Inflammatory macrophage treated with lipopolysaccharide for 1 hour (primary cell): ENCODE measurements at places on chromosomes 1 and 21.
A peak's percentile ranks its signal among the peaks of the same experiment; 100 is the strongest.

DNA sequence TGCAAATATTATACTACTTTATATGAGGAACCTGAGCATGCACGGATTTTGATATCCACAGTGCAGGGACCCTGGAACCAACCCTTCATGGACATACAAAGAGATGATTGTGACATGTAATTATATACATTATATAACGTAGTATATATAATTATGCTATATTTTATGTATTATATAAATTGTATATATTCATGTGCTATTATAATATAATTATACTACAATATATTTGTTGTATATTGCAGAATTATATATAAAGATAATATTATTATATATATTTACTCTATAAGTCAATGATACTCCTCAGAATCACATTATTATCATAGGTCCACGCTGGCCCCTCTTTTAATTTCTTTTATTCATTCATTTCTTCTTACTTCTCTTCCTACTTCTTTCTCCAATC lies 70.9 kb downstream of the TNFSF18 start:
- DNase-seq = no peak

DNA sequence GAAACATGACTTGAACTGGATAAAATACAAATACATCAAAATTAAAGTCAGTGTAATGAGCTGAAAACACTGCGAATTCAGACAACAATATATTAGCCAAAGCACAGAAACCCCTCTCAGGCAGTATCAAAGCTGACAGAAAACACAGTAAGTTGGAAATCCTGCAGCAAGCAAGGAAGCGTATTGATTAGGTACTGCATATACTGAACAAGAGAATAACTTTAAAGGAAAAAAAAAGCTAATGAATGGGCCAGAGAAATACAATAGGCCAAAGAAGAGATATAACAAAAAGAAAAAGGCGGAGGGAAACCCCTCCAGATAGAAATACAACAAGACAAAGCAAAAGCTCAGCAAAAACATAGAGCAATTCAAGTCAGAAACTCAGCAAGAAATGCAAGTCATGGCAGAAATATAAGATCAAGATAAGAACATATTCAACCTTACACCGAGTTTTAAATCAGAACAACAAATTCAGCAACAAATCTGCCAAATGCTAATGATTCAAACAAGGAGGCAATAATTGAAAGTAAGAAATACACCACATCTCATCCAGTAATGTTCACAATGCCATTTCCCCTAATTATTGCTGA lies 299.0 kb downstream of the USH2A start:
- no peak for DNase-seq

GRCh38 chr21:25903607-25904006 lies 168.8 kb downstream of the GABPA start:
- DNase-seq = peak; percentile 64

GRCh38 chr1:110055493-110056284 lies 14.8 kb downstream of the ALX3 start:
- no peak for DNase-seq

DNA sequence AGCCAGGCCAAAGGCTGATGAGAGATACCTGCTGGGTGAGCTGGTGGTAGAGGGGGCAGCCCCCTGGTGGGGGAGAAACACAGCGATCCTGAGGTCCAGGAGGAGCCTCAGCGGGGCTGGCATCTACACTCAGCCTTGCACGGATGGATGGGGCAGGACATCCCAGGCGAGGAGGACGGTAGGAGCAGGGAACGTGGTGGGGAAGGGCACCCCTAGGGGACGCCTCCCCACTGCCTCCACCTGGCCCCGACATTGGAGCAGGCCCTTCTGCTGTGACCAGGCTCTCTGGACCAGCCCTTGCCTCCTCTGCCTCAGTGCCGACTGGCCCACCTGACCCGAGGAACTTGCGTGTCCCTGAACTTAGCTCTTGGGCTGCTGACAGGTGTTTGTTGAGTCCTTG lies 6.4 kb upstream of the MMEL1 start:
- no peak for DNase-seq

DNA sequence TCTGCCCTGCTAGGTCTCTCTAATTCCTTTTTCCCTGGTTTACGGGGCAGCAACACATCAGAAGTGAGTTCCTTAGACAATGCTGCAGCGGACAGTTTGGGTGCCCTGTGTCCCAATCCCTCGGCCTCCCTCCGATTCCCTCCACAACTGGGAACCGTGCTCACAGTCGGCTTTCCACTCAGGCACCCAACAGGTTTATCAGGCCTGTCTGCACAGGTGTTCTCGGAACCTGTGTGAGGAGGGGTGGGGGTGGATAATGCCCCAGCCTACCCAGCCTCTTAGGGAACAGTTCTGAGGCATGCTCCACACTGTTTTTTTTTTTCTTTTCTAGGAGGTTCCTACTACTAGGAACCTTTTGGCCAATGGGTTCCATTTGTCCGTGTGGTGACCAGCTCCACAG lies 131.2 kb downstream of the DISC1 start:
- DNase-seq = no peak

DNA sequence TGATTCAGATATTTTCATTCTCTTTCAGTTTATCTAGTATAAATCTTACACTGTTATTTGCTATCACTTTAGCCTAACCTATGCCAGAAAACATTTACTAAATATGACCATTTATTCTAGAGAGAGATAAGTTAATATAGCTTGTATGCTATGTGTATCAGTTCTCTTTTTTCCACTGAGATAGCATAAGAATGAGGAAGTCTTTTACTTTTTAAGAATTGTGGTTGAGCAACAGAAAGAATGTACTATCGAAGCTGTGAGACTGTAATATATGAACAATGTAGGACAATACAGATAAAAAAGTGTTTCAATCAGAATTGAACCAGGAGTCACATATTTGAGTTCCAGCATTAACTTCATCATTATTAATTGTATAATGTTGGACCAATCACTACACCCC lies 479.9 kb upstream of the PLXNA2 start:
- peak; percentile 12 for DNase-seq

- no peak for DNase-seq
These were observed 46.8 kb upstream of the WASF2 start for GRCh38 chr1:27536767-27537166.

GRCh38 chr1:204350857-204351573 lies 8.7 kb downstream of the PLEKHA6 start:
- DNase-seq = no peak

- DNase-seq = no peak
These were observed at the start of gene DIO1 for GRCh38 chr1:53893999-53894636. Gene DIO1 (plus strand): TSS chr1:53894187. CDS start chr1:53894211, 24 bp downstream.

GRCh38 chr1:220386494-220387195 lies 114.4 kb upstream of the RAB3GAP2 start:
- no peak for DNase-seq

GRCh38 chr1:235270625-235271024 lies 57.4 kb downstream of the ARID4B start:
- peak; percentile 12 for DNase-seq

DNA sequence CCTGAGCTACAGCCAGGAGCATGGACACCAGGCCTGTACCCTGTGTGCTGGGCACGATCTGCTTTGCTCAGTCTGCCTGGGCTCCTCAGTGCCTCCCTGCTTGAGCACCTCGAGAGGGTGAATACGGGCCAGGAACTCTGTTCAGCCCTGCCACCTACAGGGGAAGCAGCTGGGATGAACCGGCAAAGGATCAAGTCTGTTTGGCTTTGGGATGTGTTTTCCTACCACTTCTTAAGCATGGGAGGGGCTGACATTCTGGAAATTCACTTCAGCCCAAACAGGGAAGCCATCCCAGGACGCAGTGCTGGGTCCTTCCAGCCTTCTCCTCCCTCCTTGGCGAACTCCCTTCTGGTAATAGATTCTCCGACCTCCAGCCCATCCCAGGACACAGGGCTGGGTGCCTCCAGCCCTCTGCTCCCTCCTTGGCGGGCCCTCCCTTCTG lies 55.8 kb upstream of the SELENON start:
- no peak for DNase-seq

DNA sequence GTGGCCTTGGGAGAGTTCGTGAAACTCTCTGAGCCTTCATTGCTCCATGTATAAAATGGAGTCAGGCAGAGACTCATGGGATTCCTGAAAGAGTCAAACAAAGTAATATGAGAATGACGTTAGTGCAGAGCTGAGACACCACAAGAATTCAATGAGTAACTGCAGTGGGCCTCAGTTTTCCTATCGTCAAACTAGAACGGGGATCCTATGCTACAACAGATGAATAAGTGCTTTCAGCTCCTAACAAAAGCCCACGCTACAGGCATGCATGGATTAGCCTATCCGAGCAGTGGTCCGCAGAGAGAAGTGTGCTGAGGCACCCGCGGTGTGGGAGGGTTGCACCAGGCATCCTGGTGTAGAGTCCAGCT lies 124.7 kb downstream of the SYF2 start:
- no peak for DNase-seq

- no peak for DNase-seq
These were observed 11.5 kb downstream of the MORN1 start for GRCh38 chr1:2379733-2380404.

DNA sequence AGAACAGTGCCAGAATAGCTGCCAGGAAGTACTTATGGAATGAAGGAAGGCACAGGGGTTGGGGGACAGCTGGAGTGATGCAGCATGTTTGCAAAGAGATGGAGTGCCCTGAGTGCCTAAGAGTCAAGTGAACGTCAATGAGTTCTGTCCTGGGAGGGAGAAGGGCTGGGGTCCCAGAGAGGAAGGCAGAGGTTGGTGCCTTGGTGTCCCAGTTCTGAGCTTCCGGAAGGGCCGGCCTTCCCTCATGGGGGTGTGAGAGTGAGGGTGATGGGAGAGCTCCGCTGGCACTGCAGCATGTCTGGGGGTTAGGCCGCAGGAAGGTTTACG lies 17.6 kb downstream of the NES start:
- no peak for DNase-seq

- DNase-seq = peak; percentile 18
These were observed 27.7 kb downstream of the TNFRSF9 start for GRCh38 chr1:7912743-7913557.

DNA sequence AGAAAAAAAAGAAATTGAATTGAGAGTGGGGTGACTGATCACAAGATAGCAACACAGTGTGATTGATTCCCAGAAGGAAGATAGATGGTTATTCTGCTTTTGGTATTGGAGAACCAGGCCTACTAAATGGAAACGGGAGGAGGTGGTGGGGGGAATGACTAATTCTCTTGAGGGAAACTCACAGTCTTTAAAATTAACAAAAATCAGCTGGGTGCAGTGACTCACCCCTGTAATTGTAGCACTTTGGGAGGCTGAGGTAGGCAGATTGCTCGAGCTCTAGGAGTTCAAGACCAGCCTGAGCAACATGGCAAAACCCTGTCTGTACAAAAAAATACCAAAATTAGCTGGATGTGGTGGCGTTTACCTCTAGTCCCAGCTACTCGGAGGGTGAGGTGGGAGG lies 134.6 kb upstream of the PDE4B start:
- no peak for DNase-seq

- DNase-seq = no peak
These were observed 60.7 kb downstream of the PRKAB2 start for GRCh38 chr1:147111381-147112130.

- DNase-seq = no peak
These were observed 682.0 kb downstream of the LTN1 start for GRCh38 chr21:28310711-28311110.

GRCh38 chr1:89739013-89739843 lies 81.6 kb upstream of the LRRC8D start:
- peak; percentile 84 for DNase-seq

- DNase-seq = no peak
These were observed 21.5 kb upstream of the DARS2 start for GRCh38 chr1:173802961-173803360.

DNA sequence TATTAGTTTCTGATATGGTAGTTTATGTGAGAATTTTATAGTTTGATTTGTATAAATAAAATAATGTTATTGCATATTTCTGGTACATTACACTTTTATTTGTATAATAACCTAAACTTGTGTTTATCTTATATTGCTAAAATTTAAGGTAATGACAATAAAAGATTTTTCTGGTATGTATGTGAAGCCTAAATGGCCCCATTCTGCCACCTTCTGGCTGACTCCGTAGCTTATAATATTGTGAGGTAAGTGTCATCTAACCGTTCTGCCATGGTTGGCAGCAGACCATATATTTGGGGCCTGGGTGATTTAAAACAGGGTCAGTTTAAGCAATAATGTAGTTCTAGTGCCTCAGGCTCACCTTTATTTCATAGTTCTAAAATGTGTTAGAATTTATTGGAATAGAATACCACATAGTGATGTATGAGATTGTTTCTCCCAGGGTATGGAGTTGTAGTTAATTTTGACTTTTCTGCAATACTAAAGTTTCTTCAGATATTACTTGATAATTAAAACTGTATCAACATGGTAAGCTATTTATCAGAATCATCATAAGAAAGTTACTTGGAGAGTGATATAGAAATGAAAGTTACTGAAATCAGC lies 21.2 kb upstream of the PRKACB start:
- DNase-seq = peak; percentile 73

DNA sequence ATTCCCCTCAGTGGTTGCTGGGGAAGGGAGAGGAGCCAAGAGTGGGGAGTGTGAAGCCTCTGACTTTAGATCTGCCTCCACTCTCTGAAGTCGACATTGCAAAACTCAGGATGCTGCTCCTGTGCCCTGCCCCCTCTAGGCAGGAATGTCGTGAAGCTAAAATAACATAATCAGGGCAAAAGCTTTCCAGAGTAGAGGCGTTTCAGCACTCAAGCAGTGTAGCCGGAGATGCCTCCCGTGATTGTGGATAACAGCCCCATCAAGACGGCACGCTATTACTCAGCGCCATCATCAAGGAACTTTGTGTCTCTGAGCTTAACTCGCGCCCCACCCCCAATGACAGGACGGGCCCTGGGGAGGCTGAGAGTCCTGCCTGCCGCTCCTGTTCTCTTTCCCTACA lies 60.0 kb downstream of the FBXO2 start:
- DNase-seq = no peak

- DNase-seq = no peak
These were observed 30.8 kb downstream of the EPHA2 start for GRCh38 chr1:16125088-16125470.

DNA sequence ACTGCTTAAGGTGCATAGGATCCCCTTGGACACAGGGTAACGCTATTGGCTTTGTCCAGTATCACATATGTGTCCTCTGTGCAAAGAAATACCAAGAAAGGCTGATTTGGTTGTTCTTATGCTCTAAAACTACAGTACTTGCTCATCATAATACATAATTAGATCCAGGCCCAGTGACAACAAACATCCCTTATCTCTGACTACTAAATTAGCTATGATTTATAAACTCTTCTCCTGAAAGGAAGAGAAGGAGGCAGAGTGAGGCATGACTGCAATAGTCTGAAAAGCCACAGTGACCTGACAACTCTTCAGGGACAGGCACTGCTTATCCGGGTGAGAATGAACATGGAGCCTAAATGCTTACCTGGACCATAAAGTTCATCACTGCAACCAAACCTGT lies 30.7 kb downstream of the MGST3 start:
- DNase-seq = no peak

DNA sequence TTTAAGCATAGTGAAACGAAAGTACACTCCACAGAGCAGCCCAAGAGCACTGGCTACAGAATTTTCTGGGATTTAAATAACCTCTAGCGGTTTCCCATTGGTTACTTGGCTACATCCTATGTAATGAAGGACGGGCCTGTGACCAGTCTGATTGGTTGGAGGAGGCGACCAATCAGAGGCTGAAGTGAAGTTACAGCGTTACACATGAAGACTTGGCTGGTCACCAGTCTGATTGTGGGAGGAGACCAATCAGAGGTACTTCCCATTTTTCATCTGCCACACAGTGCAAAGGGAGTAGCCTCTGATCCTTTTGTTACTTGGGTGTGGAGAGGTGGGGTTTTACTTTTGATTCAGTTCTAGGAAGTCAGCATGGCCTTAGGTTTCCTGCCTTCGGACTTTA lies 142.7 kb upstream of the SERTAD4 start:
- no peak for DNase-seq

GRCh38 chr1:161954466-161954865 lies 69.2 kb downstream of the OLFML2B start:
- DNase-seq = no peak
